HepG2 (cell line): ENCODE measurements at places on chromosomes 13 and 19.

DNA sequence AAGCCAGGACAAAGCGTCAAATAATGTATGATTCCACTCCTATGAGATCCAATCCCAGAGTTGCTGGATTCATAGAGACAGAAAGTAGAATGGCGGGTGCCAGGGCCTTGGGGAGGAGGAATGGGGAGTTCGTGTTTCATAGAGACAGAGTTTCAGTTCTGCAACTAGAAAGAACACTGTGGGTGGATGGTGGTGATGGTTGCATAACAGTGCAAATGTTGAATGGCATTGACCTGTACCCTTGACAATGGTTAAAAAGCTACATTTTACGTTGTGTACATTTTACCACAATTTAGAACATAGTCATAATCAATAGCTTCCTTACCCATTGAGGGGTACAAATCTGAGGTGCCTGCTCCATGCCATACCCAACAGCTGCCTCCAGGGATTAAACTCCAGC lies 33.4 kb downstream of the MBD3L2B start:
- no peak for DNase-seq

GRCh38 chr13:28718196-28718542 lies 601 bp downstream of the SLC46A3 start:
- DNase-seq = no peak

DNA sequence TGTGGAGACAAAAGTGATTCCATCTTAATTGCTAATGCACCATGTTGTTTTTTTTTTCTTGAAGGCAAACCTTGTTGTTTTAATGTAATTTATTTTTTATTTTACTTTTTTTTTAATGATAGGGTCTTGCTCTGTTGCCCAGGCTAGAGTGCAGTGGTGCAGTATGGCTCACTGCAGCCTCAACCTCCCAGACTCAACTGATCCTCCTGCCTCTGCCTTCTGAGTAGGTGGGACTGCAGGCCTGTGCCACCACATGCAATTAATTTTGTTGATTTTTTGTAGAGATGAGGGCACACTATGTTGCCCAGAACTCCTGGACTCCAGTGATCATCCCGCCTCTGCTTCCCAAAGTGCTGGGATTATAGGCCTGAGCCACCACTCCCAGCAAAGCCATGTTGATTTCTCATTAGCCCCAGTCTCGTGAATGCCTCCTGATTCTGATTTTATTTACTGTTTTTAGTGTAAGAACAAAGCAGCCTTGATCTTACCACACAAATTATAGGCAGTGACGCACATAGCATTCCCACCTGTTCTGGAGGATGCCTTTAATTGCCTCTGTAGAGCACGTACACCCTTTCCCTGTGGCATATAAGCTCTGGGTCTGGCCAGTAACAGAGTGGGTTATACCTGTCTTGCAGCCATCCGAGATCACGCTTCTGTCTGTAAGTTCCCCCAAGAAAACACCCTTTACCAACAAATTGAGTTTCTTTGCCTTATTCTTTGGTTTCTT lies 150.4 kb downstream of the GGACT start:
- no peak for DNase-seq

- DNase-seq = peak; percentile 1
Measured at GRCh38 chr13:28684257-28684656, 25.3 kb downstream of the POMP start.

- DNase-seq = peak; percentile 84
Measured at GRCh38 chr13:113275387-113275786, 21.7 kb upstream of the LAMP1 start.

DNA sequence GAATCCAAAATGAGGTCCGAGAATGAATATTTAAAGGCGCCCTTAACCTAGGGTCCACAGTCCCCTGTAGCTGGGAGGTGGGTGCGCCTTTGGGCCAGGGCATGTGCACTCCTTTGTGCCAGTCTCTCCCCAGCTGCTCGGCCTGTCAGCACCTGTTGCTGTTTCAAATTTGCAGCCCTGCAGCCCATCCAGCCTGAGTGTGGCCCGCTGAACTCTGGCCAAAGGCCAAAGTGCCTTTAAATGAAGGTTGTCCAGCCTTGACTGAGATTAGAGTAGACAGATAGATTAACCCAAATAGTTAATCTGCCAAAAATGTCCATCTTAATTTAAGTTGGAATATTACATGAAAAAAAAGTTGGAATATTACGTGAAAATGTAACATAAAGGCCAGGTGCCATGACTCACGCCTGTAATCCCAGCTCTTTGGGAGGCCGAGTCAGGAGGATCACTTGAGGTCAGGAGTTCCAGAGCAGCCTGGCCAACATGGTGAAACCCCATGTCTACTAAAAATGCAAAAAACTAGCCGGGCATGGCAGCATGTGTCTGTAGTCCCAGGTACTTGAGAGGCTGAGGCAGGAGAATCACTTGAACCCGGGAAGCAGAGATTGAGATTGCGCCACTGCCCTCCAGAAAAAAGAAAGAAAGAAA lies 25.3 kb downstream of the TPT1 start:
- no peak for DNase-seq

DNA sequence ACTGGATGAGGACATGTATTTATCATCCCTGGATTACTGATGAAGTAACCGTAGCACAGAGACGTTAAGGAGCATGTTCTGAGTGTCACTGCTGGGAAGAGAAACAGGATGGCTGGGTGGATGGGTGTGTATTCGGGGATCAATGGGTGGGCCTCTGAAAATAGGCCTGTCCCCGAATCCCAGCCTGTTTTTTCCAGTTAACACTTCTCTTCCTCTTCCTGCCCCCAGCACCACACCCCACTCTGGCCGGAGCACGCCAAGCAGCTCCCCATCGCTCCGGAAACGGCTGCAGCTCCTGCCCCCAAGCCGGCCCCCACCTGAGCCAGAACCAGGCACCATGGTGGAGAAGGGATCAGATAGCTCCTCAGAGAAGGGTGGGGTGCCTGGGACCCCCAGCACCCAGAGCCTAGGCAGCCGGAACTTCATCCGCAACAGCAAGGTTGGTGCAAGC lies 8.8 kb downstream of the GRAMD1A start:
- no peak for DNase-seq

GRCh38 chr13:112058941-112059340 lies 8.0 kb upstream of the SOX1 start:
- no peak for DNase-seq

DNA sequence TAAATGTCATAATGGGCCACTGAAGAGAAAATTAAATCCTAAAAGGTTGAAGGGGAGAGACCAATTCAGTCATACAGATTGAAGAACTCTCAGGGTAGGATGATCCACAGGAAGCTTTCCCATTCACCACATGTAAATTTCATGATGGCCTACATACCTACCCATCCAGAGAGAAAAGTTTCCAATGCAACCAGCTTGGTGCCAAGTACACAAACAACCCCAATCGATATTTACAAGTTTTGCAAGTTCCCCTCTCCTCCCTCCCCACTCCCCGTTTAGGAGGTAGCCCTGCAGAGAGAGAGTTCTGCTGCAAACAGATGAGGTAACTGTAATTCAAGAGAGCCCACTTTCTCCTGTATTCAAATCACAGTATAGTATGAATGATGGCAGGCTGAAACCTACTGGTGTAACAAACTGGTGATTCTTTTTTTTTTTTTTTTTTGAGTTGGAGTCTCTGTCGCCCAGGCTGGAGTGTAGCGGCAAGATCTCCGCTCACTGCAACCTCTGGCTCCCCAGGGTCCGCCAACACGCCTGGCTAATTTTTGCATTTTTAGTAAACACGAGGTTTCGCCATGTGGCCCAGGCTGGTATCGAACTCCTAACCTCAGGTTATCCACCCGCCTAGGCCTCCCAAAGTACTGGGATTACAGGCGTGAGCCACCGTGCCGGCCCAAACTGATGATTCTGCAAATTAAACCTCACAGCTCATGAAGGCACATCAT lies 14.4 kb downstream of the FOXO1 start:
- no peak for DNase-seq

GRCh38 chr13:24627090-24627714 lies 53.0 kb upstream of the ATP12A start:
- peak; percentile 18 for DNase-seq

DNA sequence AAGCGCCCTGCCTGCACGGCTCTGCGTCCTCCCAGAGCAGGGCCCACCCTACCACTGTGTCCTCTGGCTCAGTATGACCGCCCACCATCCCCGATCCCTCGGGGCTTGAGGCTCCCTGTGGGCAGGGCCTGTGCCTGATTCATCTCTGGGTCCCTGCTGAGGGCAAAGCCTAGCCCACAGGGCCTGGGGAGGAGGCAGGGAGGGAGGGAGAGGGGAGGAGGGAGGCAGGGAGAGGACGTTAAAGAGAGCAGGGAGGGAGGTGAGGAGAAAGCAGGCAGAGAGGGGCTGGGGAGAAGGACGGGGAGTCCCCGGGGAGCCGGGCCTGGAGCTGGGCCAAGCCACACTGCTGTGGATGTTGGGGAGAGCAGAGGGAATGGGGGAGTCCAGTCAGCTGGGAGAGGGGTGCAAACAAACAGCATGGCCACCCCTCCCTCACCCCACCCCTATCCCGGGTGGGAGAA lies 4.0 kb upstream of the ERFL start:
- DNase-seq = no peak

DNA sequence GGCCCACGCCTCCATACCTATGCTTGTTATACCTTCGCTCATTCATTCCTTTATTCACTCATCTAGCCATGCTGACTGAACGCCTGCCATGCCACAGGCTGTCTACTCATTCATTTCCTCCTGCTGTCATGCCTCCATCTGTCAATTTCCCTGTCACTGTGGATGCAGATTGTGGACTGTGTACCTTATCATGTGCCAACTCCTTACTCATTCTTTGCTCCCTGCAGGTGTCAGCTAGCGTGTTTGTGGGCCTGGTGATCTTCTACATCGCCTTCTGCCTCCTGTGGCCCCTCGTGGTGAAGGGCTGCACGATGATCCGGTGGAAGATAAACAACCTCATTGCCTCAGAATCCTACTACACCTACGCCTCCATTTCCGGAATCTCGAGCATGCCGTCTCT lies 4.1 kb upstream of the PSMD8 start:
- no peak for DNase-seq

GRCh38 chr13:45341799-45342500 lies 967 bp upstream of the TPT1 start:
- no peak for DNase-seq

DNA sequence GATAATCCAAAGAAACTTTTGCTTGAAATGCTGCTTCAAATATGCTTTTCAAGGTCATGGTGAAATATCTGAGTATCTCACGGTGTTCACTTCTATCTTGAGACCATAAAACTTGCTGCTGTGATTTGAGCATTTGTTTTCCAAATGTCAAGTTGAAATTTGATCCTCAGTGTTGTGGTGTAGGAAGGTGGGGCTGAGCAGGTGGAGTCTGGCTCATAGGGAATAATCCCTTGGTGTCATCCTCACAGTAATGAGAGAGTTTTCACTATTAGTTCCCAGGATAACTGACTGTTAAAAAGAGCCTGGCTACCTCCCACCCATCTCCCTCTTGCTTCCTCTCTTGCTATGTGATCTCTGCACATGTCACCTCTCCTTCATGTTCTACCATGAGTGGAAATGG lies 858.0 kb upstream of the SLITRK5 start:
- DNase-seq = no peak
